ENCODE measurements at places on chromosomes 3 and 15.

GRCh38 chr15:77715051-77715450 is 82.3 kb upstream of the LINGO1 start:
- DNase-seq = no peak

- DNase-seq = no peak
Observed at GRCh38 chr3:71035886-71036285, 547.6 kb downstream of the FOXP1 start.

DNA sequence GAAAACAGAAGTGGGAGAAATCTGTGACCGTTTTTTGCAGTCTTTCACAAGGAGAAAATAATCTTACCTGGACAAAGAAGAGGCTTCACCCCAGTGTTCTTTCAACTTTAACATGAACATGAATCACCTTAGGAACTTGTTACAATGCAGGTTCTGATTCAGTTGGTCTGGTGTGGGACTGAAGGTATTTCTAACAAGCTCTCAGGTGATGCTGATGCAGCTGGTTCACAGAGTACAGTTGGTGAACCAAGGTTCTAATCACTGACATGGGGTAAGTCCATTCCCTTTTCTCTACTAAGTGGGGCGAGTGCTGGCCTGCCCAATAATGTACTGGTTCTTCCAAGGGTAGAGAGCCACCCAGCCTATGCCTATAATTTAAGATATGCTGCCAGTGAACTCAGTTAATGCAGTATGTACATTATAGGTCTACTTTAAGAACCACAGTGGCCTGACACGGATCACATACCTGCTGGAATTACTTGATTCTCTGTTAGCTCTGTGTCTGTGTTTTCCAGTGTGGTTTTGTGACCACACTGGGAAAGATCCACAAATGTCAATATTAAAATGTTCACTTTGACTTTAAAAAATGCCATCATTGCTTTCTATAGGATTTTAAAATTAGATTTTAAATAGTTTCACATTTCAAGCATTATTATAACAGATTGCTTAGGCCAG is 304.1 kb downstream of the ZNF621 start:
- no peak for DNase-seq

DNA sequence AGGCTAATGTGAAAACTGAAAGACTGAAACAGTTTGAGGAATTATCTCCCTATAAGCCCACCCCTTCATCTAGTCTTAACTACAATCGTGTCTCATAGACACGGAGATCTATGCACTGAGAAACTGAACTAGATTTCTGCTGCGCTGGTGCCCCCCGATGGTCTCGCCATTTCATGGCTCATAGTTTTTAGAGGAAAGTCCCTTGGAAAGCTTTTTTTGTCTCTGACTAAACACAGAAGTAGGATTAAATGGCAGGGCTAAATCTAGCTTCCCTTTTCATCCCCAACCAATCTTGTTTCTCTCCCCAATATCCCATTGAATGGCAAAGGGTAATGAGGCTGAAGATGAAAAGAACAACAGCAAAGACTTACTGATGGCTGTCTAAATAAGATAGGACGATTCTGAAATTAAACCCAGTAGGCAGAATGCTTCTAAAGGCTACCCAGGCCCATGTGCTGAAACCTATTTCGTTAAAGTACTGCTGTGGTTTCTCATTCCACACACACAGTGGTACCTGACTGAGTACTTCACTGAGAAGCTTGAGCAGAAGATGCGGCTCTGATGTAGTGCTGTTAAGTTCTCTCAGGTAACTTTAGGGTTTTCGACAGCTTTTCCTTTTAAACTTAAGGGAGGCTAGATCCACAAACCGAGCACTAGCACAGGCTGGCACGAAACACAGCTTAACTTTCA is 142.7 kb downstream of the GADL1 start:
- no peak for DNase-seq

DNA sequence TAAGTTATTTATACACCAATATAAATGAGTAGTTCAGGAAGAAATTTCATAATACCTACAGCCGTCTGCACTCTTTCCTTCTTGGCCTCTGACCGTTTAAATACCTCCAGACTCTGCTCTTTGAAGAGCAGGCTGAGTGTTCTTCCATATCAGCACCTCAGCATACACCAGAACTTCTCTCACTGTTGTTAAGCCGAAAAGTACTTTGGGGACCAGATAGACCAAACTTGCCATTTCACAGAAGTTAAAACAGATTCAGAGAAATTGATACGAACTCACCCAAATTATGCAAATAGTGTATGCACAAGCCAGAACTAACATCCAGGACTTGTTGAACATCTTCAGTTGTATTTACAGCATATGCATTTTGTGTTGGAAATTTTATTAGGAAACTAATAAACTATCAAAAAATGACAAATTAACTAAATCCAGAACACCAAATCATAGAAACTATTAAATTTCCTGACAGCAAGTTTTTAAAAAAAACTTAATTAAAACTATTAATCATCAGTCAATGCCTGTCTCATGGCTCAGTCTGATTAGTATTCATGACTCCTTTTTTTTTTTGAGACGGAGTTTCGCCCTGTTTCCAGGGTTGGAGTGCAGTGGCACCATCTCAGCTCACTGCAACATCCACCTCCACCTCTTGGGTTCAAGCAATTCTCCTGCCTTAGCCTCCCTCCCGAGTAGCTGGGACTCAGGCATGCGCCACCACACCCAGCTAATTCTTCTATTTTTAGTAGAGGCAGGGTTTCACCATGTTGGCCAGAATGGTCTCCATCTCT is 24.1 kb downstream of the CGGBP1 start:
- no peak for DNase-seq

GRCh38 chr3:103862415-103862814 is 1427.6 kb downstream of the ZPLD1 start:
- DNase-seq = no peak

GRCh38 chr15:29689287-29689986 is 132.8 kb downstream of the TJP1 start:
- DNase-seq = no peak

DNA sequence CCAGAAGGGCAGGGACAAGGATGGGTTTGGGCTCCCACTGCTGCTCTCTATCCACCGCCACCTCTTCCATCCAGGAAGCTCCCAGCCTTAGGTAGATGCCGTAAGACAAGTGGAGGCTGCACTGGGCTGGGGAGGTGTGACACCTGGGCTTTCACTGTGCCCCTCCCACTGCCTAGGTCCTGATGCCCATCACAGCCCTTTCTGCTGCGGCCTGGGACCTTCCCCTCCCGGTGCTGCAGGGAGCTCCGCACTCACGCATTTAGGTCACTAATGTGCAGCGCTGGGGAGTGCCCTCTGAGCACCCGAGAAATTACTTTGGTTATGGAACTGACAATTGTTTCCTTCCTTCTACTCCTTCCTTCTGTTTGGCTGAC is 850 bp downstream of the LTF start:
- no peak for DNase-seq

DNA sequence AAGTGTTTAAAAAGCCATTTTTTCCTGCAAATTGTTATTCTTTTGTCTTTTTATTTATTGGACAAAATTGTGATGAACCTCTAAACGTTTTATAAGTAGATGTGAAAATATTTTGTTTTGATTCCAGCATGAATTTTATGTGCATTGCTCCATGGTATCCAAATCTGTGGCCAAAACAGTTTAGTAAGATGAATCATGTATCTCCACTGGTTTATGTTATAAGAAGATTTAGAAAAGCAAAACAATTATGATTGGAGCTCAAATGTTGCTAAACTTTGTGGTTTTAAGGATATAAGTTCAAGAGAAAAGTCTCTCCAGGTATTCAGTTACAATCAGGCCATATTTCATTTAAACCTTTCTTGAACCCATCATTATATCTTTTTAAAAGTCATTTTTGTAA is 80.9 kb downstream of the NECTIN3 start:
- DNase-seq = no peak

- DNase-seq = no peak
Observed at GRCh38 chr15:94110476-94111130, 120.8 kb upstream of the MCTP2 start.

- DNase-seq = no peak
Observed at GRCh38 chr15:95041297-95041696, 809.9 kb downstream of the MCTP2 start.

DNA sequence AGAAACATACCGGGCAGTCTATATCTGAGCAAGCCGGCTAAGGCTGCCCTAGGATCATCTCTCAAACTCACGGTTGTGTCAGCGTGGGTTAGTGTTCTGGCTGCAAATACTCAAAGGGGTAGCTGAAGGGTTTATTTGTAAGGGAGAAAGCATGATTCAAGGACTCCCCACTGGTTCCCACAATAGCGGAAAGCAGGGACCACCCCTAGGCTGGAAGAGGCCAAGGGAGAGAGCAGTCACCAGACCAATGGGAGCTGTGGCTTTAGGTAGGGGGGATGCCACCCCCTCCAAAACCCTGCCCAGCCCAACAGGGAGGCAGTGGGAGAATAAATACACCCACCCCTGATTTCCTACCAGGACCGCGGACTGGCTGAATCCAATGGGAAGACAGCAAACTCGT is 7.3 kb upstream of the LMCD1 start:
- peak; percentile 4 for DNase-seq

GRCh38 chr3:173870976-173871375 is 473.4 kb downstream of the NLGN1 start:
- DNase-seq = no peak

DNA sequence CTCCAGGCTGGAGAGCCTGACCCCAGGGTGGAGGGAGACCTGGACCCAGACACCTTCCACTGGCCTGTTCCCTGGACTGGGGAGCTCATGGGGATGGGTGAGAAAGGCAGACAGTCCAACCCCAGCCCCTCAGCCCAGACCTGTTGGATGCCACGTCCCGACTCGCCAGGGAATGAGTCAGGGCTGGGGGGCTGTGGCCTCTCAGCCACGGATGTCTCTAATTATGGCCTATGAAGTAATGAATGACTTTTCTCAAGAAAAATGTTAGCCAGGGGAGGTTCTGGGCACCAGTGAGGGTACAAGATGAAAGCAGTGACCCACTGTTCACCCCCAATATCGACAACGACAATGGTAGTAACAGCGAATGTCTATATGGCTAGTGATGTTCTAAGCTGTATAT is 107.0 kb upstream of the RPL32 start:
- DNase-seq = no peak

DNA sequence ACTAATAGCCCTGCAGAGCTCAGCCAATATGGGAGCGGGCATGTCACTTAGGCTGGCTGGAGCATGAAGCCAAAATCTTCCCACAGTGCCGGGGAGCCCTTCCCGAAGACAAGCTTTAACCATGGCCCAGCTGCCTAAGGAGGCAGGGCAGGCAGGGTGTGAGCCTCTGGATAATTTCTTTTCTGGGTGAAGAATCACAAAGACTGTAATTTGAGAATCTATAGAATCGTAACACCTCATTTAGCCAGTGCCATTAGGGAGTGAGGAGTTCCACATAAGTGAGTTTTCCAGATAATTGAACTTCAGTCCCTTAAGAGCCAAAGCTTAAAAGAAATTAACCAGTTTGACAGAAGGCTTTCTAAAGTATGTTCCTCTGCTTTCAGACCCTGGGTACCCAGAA is 40.2 kb upstream of the TLE3 start:
- DNase-seq = no peak

DNA sequence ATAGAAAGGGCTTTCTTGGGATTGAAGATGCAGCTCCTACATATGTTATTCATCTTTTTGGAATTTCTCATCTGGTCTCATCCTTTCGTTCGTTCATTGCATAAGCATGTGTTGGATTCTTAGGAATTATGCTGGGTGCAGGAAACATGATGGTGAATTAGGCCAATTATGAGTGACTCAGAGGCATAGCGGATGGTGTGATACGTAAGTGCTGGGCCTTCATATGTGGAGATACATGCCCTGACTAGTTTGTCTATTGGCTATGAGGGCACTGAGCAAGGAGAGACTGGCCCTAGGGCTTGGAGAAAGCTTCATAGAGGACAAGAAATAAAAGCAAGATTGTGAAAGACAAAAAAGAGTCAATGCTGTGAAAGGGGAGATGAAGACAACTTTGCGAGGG is 235.1 kb downstream of the MYRIP start:
- DNase-seq = no peak

DNA sequence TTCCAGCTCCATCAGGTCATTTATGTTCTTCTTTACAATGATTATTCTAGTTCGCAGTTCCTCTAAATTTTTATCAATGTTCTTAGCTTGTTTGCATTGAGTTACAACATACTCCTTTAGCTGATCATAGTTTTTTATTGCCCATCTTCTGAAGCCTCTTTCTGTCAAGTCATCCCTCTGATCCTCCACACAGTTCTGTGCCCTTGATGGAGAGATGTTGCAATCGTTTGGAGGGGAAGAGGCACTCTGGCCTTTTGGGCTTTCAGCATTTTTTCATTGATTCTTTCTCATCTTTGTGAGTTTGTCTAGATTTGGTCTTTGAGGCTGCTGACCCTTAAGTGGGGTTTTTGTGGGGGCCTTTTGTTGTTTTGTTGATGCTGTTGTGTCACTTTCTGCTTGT is 234.6 kb upstream of the CBLB start:
- no peak for DNase-seq

- no peak for DNase-seq
Observed at GRCh38 chr3:184842433-184842832, 30.5 kb downstream of the VPS8 start.

- no peak for DNase-seq
Observed at GRCh38 chr15:91861223-91861622, 7.7 kb downstream of the SLCO3A1 start.

DNA sequence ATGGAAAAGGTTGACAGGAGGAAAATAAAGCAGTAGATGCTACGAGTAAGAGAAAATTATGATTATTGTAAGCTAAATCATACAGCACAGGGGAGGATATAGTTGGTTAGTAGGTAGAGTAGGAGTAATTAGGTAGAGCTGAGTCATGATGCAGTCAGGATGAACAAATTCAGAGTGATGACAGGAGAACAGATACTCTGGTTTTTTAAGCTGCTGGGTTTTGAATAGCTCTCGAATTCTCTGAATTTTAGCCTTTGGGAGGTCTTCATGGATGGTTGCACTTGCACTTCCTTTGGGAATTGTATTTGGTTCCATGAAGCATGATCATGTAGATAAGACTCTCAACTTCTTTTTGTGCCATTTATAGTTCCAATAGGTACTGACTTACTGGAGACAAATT is 96.2 kb downstream of the ECT2 start:
- no peak for DNase-seq

GRCh38 chr3:127784283-127784682 is 38.0 kb downstream of the MGLL start:
- DNase-seq = no peak

GRCh38 chr3:144104679-144105078 is 133.1 kb downstream of the DIPK2A start:
- no peak for DNase-seq

DNA sequence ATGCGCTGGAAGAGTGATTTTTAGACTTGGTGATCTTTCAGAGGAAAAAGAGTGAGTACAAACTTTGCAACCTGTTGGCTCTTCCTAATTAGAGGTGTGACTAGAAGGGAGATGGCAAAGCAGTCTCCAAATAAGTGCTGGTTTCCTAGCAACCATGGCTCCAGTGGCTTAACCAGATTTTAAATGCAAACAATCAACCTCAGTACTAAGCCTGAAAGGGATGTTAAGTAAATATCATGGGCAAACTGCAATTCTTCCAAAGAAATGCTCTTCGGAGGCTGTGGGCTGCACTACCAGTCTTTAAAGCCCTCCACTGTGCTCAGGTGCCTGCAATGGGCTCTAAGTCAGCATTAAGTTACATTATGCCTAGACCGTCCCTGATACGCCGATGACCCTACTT is 678.1 kb upstream of the CCDC54 start:
- no peak for DNase-seq

GRCh38 chr3:189038773-189039745 is 132.7 kb upstream of the TPRG1 start:
- DNase-seq = no peak

GRCh38 chr15:87645723-87646122 is 610.8 kb downstream of the NTRK3 start:
- no peak for DNase-seq

- no peak for DNase-seq
Observed at GRCh38 chr3:33798113-33798417, 365 bp upstream of the PDCD6IP start.

- DNase-seq = no peak
Observed at GRCh38 chr3:94896994-94897393, 834.1 kb downstream of the NSUN3 start.

All from cerebellum (tissue), 4 donors.